HT1080 (cell line): ENCODE measurements at places on chromosomes 2 and 18.

- DNase-seq: peak; percentile 82
These were observed 44.5 kb downstream of the SH3BP4 start for GRCh38 chr2:234996069-234996940.

GRCh38 chr2:235116885-235117492, 165.2 kb downstream of the SH3BP4 start:
- DNase-seq: peak; percentile 42

- DNase-seq: no peak
These were observed 119.3 kb upstream of the ZSWIM2 start for GRCh38 chr2:186968277-186968676.

DNA sequence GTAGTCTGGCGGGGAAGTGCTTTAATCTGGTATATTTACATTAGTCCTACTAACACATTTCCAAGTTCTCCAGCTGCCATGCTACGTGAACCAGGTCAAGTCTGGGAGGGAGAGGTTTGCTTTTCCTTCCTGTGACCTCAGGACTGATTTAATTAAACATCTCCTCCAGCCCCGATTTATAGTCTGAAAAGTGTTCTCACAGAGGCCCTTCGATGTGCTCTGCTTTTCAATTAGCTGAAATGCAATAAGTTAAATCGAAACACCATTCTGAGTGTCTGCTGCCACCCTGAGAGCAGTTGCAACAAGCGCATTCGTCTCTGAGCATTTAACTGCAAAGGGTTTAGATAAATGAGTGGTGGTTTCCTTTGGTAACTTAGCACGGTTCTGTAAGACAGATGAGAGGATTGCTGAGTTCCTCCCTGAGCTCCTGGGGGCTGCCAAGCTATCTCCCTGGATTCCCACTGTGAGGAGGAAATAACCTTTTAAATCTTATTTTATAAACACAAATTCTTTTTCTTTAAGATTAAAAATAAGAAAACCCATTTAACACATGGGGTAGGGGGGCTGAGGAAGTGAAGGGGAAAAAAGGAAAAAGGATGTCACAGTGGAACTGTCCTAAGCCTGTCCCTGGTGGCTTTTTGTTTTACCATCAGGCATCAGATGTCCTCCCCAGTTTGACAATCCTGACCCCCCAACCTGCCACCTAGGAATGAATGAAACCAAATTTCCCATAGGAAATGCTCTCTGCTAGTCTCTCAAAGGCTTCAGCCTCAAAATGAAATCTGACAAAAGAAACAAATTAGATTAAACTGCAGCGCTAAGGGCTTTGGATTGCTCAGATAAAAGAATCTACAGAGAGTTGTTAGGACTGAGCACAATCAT, 56.5 kb upstream of the CREB1 start:
- DNase-seq: peak; percentile 77

GRCh38 chr2:37026050-37026449, 58.1 kb downstream of the HEATR5B start:
- DNase-seq: peak; percentile 30

GRCh38 chr18:79942786-79943607, 8.5 kb downstream of the SLC66A2 start:
- DNase-seq: no peak

GRCh38 chr2:101305035-101305434, 3.5 kb downstream of the RNF149 start:
- DNase-seq: no peak

DNA sequence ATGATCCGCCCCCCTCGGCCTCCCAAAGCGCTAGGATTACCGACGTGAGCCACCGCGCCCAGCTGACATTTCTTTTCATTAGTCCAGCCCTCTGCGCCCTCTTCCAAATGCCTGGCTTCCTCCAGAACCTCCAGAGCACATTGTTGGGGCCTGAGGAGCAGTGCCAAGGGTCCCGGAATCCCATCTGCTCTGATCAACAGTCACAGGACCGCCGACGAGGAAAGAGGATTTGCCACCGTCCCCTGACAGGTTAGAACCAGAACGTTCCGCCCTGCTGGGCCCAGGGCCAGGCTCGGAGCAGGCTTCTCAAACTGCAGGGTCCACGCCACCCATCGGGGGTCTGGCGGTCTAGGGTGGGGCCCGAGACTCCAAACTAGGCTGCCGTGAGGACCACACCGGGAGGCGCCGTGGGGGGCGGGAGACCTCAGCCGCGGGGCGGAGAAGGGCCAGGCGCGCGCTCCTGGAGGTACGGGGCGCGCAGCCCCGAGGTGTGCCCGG, 36.9 kb upstream of the ITM2C start:
- DNase-seq: no peak
